ENCODE measurements at places on chromosomes 16 and 17. TPM values are rescaled to one million over a fixed set of nuclear protein-coding genes. Genes with fewer than 3 reads are reported as not detected.
A peak's percentile ranks its signal among the peaks of the same experiment; 100 is the strongest.

GRCh38 chr17:61245706-61246135, 153.9 kb upstream of the TBX2 start:
- no peak for DNase-seq

DNA sequence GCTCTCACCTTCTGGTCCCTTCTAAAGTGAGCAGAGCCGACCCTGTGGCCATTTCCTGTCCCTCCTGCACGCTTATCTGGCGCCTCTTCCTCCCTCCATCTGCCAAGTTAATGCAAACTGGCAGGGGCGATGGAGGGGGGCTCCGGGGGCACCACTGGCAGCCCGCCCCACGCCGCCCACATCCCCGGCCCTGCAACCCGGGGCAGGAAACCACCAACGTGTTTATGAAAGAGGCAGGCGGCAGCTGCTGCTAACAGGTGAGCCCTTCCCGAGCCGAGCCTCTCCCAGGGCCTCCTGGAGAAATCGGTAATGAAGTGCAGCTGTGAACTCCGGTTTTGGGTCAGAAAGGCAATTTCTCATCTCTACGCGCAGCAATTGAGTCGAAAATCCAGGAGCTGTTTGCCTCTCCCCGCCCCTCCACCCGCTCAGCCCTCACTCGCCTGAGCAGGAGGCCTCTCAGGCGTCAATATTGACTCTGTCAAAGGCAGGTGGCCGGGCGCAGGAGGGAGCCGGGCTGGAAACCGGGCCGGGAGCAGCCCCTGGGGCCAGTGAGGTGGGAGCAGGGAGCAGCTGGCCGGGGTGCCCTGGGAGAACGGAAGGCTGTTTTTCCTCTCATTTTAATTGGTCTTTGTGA, 164.4 kb upstream of the GSE1 start:
- no peak for DNase-seq

DNA sequence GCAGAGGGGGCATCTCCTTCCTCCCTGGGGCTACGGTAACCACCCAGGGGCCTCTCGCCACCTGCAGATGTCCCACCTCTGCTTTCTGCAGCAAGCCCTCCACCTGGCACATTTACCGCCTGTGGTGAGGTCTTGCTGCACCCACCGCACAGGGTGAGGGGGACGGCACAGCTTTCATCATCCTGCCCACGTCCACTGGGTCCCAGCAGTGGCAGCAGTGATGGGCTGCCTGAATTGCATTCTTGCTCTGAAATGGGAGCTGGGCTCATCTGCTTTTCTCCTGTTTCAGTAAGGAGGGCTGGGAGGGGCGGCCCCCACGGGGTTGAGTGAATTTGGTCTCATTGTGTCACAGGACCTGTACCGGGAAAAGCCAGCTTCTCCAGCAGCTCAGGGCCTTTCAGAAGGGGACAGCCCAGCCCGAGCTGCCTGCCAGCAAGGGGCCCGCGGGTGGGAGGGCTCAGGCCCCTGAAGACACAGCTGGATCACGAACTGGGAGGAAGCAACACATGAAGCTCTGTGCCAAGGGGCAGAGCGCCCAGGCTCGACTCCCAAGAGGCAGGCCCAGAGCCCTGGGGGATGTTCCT, 12.7 kb downstream of the DNAAF8 start:
- DNase-seq, result no peak

DNA sequence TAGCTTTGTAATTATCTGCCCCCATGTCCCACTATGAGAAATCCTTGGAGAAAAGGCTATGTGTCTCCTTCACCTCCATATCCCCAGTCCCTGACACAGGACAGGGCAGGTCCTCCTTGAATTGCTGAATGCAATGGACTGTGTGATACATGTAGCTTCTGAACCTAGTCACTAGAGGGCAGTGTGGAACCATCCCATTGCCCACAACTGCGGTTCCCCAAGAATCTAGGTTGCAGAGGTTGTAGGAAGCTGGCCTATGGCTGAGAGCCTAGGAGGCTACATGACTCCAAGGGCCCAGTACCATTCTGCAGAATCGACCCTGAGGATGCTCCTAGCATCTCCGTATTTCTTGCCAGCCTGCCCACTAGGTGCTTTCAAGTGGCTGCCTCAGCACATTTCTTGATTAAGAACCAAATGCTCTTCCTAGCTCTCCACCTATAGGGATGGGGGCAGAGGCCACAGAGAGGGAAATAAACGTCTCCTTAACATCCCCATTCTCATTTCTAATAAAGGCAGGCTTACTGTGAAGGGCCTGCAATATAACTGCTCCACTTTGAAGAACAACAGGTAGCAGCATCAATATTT, 394.0 kb downstream of the CA10 start:
- DNase-seq, result peak; percentile 78

DNA sequence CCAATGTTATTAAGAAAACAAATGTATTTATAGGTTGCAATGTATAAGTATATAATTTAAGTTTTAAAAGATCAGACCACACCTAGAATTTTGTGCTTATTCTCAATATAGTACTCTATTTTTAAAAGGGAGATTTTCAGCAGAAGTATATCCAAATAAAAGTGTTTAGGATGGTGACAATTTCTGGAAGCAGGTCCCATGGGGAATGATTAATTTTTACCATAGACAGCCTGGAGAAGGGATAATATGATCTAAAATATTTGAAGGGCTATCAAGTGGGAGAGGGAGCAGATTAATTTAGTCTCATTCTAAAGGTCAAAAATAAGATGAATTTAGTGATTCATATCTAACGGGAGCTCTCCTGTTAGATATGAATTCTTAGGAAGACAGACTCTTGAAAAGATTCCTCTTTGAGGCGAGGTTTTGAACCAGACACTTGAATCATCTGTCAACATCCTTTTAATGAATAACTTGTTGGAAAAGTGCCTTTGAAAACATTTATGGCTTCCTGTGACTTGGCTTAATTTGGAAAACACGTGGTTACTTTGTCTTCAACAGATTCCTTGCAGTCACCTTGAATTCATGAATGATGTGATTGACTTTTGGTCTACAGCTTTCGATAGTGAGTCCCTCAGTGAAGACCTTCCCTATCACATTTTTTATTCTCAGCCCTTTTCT, 29.3 kb upstream of the SMIM36 start:
- no peak for DNase-seq

DNA sequence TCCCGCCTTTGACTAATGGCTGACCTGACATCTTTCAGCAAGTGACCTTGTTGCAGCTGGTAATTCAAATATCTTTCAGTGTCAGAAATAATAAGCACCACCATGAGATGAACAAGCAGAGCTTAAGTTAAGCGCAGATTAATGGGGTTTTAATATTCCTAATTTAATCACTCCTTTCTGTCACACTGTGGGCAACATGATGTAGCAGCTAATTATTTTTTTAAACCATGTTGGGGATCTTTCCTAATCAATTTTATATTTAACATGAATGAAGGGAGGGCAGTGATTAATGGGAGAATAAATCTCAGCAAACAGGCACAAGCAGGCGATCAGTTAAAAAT, 353.6 kb upstream of the TNRC6C start:
- DNase-seq, result no peak

DNA sequence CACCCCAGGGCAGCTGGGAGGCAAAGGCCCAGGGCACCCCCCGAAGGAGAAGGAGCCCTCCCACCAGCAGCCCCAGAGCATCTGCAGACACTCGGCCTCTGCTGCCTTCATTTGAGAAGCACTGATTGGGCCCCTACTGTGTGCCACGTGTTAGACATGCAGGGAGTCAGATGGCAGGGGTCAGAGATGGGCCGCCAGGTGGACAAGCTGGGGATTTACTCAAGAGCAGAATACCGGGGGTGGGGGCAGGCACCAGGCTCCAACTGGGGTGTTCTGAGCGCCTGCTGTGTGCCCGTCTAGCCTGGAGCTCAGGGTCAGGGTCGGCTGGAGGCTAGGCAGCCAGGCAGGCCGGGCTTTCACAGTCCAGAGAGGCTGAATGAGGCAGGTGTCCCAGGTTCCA, 18.7 kb downstream of the TPSG1 start:
- DNase-seq, result no peak

- DNase-seq, result no peak
These were observed 112.8 kb upstream of the TNRC6C start for GRCh38 chr17:77845541-77846225.

DNA sequence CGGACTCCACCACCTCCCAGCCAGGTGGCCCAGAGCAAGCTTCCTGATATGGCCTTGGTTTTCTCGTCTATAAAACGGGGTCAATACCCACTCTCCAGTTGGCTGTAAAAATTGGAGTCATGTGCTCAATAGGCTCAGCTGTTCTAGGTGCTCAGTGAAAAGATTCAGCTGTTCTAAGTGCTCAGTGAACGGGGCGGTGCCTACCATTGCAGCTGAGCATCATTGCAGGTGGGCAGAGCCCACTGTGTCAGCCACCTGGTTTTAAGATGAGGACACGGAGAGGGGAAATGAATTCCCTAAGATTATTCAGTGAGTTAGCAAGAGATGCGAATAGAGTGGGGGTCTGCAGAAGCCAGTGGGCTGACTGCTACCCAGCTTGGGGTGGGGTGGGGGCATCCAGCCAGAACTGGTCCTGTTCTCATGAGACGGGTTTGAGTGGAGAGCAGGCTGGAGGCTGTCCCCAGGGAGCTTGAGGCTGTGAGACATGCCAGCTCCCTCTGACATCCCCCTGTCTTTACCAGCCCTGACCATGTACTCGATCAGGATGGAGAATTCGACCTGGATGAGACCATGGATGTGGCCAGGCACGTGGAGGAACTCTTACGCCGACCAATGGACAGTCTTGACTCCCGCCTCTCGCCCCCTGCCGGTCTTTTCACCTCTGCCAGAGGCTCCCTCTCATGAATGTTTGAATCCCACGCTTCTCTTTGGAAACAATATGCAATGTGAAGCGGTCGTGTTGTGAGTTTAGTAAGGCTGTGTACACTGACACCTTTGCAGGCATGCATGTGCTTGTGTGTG, 21.9 kb downstream of the STAT5A start:
- no peak for DNase-seq

DNA sequence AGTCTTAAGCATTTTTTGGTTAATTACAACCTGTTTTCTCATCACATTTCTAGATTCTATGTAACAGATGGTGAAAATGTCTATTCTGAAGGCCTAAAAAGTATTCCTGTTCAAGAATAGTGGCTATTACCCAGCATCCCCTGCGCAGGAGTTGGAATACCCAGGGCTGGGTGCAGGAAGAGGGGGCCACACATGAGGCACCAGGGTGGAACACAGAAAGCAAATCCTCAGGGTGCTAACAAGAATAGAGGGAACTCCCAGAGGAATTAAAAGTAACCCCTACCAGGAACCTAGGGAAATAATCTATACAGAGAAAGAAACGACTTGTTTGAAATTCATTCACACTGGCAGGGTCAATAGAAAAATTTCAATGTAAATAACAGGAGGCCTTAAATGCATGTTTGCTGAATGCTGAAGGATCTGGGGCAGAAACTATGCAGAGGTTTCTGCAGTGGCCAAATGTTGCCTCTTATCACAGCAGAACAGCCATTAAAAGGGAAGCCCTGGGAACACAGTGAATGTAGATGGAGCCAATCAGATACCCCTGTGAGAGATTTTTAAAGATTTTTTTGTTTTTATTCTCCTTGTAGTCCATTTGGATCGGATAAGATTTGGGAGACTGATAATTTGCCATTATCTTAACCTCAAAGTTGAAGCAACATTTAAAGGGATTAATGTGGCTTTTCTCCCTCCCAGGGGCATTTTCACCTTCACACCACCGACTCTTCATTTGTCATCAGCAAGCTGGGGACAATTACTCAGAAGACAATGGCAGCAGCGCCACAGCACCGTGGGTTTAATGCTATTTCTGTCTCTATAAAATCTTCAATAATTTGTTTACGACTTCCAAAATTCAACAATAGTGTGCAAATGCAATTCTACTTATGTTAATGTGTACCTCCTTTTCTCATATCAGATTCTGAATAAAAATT, 196.0 kb upstream of the PSMD7 start:
- DNase-seq, result no peak

- no peak for DNase-seq
These were observed 29.0 kb downstream of the ZFHX3 start for GRCh38 chr16:73018821-73019456.

DNA sequence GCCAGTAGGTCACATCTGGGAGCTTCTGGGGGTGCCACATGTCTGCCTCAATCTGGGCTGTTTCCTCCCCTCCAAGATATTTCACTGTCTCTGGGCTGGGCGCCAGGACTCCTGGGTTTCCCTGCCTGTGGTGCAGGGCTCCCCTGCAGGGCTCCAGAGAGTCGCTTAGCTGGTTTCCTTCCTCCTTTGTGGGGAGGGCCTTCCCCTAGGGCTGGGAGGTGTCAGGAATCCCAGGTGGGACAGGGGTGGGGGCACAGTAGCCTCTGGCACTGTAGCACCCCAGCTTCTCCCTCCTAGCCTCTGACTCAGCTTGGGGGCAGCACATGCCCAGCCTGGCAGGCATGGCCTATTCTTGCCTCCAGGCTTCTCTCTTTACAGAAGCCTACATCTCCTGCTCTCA, 2.6 kb downstream of the RARA start:
- peak; percentile 99 for DNase-seq

DNA sequence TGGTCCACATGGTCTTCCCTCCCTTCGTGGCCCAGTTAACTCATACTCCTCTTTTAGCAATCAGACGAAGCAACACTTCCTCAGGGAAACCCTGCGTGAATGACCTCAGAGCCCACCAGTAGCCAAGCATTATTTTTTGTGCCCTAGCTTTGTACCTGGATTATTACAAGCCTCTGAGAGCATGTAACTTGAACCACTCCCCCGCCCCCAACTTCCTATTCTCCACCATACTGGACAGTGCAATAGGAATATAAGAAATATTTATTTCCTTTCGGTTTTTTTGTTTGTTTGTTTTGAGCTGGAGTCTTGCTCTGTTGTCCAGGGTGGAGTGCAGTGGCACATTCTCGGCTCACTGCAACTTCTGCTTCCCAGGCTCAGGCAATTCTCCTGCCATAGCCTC, 2.9 kb downstream of the CPPED1 start:
- DNase-seq, result no peak

DNA sequence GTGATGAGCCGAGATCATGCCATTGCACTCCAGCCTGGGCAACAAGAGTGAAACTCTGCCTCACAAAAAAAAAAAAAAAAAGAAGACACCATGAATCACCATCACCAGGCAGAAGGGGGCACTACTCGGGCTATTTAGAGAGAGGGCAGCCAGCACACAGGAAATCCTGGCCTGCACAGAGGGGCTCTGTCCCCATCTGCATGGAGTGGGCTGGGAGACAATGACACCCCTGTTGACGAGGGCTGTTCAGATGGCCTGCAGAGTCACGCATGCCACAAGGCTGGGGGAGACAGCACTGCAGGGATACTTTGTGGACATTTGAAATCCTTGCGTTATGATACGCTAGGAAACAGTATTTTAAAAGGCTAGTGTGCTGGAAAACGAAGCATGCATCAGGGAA, 48.3 kb downstream of the CUEDC1 start:
- no peak for DNase-seq

- peak; percentile 43 for DNase-seq
These were observed 57.7 kb downstream of the CMC2 start for GRCh38 chr16:80948886-80949493.

DNA sequence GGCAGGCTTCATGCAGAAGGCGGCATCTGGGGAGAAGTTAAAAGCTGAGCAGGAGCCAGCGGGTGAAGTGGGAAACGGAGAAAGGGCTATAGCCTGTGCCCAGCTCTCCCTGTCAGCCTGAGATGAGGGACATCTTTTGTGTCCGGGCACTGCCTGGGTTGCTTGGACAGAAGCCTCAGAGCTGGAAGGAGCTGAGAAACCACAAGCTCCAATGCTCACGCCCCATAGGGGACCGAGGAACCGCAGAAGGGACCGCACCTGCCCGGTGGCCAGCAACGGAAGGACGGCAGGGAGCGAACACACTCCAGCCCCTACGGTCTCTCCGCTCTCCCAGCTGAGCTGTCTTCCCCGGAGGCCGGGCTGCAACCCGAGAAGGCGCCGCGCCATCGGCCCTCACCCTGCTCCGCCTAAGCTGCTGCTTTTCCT, 175.8 kb downstream of the NPIPB11 start:
- no peak for DNase-seq

Gene CASKIN1
- total RNA-seq, result 1.4 TPM

Gene TP53TG3
- total RNA-seq, result not detected

Gene ZNF652
- 42.8 TPM for total RNA-seq

Gene SAT2
- total RNA-seq, result 15.9 TPM

All from Calu3 (cell line).